Stimulated activated CD8-positive, alpha-beta memory T cell treated with anti-CD3 and anti-CD28 coated beads, Interleukin-15, amount 100 ng/mL, for 48 hours (primary cell): ENCODE measurements at places on chromosomes 13 and 19.

GRCh38 chr13:111337741-111338140, 17.3 kb downstream of the TEX29 start:
- no peak for DNase-seq

GRCh38 chr13:24341439-24341838, 32.1 kb downstream of the C1QTNF9 start:
- no peak for DNase-seq

GRCh38 chr19:10861103-10861651, 10.2 kb upstream of the CARM1 start:
- no peak for DNase-seq

- no peak for DNase-seq
These were observed 7.5 kb downstream of the THAP8 start for GRCh38 chr19:36046443-36047050.

DNA sequence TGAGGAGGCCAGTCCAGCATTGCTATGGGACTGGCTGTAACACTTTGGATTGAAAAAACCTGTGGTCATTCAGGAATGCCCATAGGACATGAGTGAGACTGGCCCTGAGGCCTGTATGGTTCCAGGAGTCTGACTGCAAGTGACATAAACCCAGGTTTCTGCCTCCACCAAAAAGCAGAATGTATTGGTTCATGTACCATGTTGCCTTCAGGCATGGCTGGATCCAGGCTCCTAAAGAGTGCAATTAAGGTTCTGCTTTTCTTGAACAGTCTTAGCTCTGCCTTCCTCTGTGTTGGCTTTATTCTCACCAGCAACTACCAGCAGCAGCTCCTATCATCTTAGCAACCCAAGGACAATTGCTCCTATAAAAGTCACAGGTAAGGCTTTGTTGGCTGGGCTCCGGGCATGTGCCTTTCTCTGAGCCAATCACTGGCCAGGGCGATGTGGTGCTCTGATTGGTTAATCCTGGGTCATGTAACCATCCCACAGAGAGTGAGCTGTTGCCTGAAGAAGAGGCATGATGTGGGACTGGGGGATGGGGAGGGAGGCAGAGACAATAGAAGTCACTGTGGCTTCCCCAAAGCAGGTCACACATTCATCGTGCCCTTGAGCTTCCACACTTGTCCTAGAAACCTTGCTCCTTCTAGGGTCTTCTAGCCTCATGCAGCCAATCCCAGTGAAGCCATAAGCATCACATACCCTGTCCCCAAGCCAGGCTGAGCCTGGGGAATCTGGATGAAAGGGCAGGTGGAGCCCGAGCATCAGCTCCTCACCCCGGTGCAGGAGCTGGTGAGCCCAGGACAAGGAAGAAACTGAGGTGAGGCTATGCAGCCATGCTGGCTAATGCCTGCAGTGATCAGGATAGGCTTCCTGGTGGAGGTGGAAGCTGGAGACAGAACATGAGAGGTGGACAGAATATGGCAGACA, 123.9 kb downstream of the URI1 start:
- DNase-seq = no peak

DNA sequence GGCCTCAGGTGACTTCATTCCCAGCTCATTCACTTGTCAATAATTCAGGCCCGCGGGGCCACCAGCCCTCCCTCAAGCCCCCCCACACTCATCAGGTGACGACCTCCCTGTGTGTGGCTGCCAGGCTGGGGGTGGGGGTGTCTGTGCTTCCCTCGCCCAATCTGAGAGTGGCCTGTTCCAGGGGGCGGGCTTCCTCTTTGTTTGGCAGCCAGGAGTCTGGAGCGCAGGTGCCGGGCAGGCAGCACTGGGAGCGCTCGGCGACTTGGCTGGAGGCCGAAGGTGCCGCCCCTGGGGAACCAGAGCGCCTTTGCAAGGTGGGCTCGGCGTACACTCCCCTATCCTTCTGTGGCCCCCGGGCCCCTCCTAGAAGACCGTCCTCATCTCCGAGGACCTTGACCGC, 5.4 kb upstream of the ZNF98 start:
- DNase-seq = no peak

GRCh38 chr13:32150794-32151193, 119.2 kb downstream of the FRY start:
- no peak for DNase-seq

DNA sequence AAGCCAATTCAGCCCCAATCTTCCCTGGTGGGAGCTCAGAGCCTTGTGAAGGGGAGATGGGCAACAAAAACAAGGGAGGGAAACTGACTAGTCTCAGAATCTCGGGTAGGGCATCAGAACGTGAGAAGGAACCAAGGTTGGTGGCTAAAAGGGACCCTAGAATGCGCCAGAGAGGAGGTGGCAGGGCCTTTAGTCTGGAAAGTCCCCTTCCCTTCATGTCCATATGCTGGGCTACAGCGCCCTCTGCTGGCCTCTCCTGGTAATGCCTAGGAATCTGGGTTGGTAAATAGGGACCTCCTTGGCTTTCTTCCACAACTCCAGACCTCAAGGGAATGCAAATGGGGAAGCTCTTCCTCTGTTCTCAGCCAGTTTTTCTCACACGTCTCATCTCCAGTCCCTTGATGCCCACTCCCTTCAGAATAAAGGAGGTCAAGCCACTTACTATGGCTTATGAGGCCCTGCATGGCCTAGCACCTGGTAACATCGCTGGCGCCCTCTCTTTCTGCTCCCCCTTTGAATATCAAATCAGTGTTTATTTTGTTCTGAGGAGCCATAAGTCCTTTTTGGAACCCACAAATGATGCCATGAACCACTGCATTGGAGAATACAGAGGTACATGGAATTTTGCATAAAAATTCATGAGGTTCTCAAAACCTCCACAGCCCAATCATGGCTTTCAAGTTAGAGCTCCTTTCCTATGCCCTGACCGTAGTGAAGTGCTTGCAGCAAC, 1.4 kb upstream of the CCDC97 start:
- peak; percentile 79 for DNase-seq

DNA sequence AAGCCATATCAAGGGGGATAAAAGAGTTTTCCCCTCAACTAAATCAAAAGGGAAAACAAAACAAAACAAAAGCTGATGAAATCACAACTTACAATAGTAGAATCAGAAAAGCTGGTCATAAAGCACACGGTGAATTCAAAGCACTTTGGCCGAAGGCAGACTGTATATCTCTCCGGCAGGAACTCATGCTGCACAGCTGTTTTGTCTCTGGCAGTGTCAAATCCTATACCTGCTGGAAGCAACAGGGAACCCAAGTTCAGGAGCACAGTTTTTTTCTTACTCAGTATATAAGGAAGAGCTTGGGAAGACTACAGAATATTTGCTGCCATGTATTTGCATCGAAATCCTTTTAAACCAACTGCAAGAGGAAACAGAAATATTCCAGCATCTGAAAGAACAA, 213.7 kb downstream of the RFC3 start:
- DNase-seq = no peak

GRCh38 chr19:50377051-50377461, 799 bp downstream of the NR1H2 start:
- DNase-seq = no peak

DNA sequence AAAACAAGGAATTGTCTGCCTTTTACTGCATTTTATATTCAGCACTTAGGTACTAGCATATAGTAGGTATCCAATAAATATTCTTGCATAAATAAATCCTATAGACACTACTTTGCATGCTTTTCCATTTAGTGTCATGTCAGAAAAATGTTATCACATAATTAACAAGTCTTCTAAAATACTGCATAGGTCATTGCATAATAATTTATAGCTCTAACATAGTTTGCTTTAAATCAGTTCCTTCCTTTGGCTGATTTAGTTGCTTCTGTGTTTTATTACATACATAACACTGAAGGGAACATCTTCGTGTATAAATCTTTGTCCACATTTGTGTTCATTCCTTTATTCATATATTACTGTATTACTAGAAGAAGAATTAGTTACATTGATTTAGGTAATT, 36.2 kb downstream of the WASF3 start:
- DNase-seq = no peak

- DNase-seq = no peak
These were observed 12.0 kb upstream of the NUMBL start for GRCh38 chr19:40702337-40703012.

- no peak for DNase-seq
These were observed 7.9 kb upstream of the WBP4 start for GRCh38 chr13:41053384-41053826.

GRCh38 chr19:531009-531752, 379 bp upstream of the CDC34 start:
- DNase-seq = peak; percentile 87

GRCh38 chr19:6632002-6632621, 37.8 kb downstream of the TNFSF14 start:
- peak; percentile 39 for DNase-seq

GRCh38 chr13:51958217-51958547, 53.1 kb downstream of the ATP7B start:
- DNase-seq = no peak
